NCI-H1048 (cell line): ENCODE measurements at places on chromosomes 16 and 17.

GRCh38 chr16:3047387-3047720, 993 bp downstream of the MMP25 start:
- DNase-seq, result no peak

- no peak for DNase-seq
Observed at GRCh38 chr17:55735731-55736405, 13.2 kb upstream of the TMEM100 start.

- no peak for DNase-seq
Observed at GRCh38 chr16:50613964-50614474, 65.8 kb downstream of the NKD1 start.

DNA sequence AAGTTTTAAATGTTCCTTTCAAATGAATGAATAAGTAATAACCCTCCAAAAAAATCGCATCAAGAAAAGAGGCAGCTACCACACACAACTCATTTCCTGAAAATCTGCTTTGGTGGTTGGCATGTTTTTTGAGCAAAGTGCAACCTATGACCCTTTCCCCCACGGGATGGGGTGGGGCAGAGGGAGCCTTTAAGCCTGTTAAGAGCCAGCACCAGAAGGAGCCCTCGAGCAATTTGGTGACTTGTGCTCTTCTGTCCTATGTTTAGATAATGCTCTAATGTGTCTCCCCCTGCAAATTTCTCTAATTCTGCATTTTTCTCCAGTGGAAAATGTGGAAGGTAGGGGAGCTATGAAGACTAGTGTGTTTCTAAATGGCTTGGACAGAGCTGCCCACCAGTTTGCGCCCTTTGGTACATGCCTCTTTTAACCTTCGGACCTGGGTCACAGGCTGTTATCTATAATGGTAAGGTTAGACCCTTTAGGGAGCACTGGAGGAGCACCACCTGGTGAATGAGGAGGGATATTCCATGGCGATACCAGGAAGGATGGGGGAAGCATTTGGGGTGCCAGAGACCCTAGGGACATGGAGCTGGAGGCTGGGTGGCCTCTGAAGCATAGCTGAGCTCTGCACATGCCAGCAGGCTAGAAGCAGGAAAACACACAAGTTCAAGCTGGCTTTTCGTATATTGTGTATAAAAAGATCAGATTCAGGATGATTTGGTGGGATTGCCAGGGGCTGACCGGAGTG, 1.6 kb downstream of the PYCARD start:
- DNase-seq, result no peak

- no peak for DNase-seq
Observed at GRCh38 chr16:24291932-24292331, 35.8 kb downstream of the CACNG3 start.
